ENCODE measurements at places on chromosomes 2 and 18.

- DNase-seq, result no peak
Observed at GRCh38 chr2:169225906-169226305, 136.4 kb downstream of the LRP2 start.

DNA sequence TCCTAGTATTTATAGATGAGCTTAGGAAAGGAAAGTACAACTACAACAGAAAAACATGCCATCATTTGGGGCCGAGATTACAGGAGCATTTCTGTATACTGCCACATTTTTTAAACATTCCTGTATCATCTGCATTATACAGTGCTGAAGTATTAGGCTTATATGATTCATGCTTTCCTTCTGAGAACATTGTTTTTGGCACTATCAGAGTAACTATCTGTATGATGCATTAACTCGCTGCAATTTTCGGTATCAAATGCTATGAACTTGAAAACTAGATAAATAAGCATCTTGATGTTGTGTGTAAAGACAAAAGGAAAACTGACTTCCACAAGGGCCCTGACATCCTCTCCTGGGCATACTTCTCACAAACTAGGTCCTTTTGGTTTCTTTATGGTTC lies 102.0 kb downstream of the RIT2 start:
- DNase-seq, result no peak

DNA sequence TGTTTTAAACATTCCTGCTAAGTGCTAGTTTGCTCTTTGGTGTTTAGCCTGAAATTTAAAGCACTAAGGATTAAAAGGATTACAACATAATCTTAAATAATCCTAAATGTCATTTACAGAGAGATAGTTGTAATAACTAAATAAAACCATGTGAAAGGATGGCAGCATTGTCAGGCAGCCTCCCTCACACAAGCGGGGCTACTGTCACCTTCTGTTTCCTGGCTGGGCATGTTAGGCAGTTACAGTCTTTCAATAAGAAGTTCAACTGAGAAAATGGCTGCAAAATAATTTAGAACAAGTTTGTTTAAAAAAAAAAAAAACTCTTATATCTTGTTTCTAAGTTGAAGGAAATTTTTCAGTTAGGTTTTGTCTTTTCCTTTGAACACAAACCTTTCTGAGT lies 124.9 kb downstream of the ARHGAP15 start:
- no peak for DNase-seq

DNA sequence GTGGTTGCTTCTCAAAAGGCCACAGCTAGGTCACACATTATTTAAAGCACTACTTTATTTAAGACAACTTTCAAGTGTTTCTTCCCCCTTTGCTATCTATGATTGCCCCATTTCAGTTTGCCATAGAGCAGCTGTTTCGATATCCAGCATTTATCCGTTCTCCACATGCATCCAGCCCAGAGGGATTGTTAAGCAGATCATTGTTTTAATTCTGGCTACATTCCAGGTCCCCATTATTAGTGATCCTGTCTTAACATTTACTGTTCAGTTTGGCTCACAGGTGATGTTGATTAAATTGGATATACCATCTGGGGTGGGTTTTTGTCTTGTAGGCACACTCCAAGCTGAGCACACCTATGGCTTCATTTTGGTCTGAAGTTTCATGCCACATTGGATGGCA lies 638.7 kb downstream of the ZEB2 start:
- no peak for DNase-seq

GRCh38 chr2:134259571-134259970 lies 5.7 kb downstream of the MGAT5 start:
- no peak for DNase-seq

GRCh38 chr2:167132906-167133555 lies 244.8 kb downstream of the XIRP2 start:
- no peak for DNase-seq

- no peak for DNase-seq
Observed at GRCh38 chr18:48085781-48086487, 155.5 kb upstream of the SMAD2 start.

DNA sequence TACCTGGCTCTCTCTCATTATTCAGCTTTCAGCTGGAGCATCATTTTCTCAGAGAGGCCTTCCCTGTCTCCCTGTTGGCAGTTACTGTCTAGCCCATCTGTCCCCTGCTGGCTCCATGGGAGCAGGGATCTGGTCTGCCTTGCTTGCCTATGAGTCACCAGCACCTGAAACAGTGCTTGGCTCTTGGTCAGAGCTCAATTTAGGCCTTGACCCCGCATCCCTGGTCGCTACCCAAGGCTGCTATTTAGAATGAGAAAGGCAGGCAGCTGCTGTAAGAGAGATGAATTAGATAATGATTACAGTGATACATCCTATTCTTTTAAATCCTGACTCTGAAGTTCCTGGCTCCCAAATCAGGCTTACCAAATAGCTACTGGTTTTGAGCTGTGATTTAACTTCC lies 32.9 kb downstream of the KCNE4 start:
- no peak for DNase-seq

GRCh38 chr2:143603035-143603655 lies 473.9 kb downstream of the ARHGAP15 start:
- no peak for DNase-seq

DNA sequence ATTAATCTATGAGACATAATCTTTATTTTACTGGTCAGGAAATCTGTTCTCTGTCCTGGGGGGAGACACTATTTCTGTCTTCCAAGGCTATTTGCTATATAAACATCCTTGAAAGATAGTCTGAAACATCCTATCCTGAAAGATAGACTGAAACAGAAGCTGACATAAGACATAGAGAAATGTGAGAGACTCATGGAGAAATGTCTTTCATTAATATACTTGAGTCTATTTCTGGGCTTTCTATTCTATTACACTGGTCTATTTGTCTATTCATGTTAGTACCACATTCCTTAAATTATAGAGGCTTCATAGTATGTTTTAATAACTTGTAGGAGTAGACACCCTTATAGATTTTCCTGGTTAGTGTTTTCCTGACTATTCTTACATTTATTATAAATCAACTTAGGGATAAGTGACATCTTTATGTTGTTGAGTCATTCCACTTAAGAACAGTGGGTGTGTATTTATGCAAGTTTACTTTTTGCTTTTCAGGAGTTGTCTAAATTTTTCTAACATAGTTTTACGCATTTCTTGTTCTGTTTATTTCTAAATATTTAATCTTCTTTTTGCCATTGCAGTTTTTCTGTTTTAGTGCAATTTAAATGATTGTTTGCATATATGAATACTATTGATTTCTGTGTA lies 244.9 kb upstream of the ZSWIM2 start:
- no peak for DNase-seq

DNA sequence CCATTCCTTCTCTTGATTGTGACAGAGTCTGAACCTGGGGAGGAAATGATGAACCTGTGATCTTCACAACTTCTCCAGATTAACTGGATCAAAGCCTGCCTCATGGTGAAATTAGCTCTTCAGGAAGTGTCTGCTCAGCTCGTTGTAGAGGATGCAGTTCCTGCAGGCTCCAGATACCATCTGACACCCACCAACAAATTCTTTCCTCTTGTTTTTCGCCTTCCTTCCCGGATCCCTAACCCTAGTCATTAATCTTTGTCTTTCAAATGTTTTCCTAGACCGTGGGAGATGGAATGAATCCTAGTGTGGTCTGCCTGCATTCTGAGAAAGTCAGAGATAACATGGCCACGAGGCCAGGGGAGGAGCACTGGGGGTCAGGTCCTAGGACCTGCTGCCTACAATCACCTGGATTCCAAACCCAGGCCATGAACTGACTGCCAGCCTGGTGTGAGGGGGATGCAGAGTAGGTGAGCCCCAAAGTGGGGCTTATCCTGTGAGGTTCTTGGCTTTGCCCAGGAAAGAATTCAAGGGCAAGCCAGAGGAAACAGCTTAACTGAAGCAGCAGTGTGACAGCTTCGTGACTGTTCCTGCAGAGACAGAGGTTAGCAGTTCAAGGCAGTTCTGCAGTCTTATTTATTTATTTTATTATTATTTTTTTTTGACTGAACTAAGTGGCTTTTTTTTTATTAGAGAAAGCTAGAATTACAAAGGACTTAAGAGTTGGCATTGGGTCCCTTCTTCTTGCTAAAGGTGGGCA lies 67.8 kb downstream of the DIPK1C start:
- DNase-seq, result no peak

- no peak for DNase-seq
Observed at GRCh38 chr2:160666154-160667060, 172.8 kb upstream of the RBMS1 start.

DNA sequence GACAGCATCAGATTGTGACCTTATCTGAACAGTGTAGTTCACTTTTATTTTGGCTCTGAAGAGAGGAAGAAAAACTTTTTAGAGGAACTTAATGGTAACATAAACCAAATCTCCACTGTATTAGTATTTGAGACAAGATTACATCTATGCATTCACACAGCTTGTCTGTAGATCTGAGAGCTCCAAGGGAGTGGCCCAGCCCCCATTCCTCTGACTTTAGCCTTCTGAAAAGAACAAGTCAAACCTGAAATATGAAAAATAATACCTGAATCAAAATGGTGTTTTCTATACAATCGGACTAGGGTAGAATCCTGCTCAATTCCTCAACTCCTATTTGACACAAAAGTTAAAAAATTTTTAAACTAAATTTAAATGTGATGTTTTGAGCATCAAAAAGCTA lies 23.1 kb downstream of the STARD7 start:
- no peak for DNase-seq

DNA sequence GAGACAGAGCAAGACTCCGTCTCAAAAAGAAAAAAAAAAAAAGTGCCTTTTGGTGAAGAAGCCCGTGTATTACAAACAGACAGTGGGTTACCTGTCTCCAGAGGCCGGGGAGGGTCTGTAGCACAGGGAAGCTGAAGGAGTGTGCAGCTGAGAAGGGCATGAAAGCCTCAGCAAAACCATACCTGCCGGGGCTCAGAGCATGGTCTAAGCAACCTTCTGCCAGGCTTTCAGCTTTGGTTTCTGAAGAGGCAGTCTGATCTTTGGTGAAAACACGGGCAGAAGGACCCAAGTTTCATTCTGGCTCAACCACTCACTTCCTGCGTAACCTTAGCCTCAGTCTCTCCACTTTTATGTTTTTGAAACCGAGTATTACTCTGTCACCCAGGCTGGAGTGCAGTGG lies 21.5 kb downstream of the SH2D6 start:
- no peak for DNase-seq

DNA sequence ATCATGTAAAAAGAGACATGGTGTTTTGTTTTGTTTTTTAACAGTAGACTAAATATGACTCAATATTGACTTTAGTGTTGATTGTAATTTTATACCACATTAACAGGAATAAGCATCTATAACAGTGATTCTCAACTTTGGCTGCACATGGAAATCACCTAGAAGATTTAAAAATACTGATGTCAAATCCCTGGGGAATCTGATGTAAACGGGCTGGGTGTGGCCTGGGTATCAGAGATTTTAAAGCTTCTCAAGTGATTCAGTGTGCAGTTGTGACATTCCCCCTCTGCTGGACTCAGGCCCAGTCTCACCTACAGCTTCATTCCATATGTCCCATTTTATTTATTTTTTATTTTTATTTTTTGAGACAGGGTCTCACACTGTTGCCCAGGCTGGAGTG lies 82.8 kb upstream of the ATP8B1 start:
- no peak for DNase-seq

- no peak for DNase-seq
Observed at GRCh38 chr2:54979321-54980044, 70.8 kb downstream of the RTN4 start.

GRCh38 chr2:31888550-31888949 lies 122.3 kb downstream of the MEMO1 start:
- no peak for DNase-seq

DNA sequence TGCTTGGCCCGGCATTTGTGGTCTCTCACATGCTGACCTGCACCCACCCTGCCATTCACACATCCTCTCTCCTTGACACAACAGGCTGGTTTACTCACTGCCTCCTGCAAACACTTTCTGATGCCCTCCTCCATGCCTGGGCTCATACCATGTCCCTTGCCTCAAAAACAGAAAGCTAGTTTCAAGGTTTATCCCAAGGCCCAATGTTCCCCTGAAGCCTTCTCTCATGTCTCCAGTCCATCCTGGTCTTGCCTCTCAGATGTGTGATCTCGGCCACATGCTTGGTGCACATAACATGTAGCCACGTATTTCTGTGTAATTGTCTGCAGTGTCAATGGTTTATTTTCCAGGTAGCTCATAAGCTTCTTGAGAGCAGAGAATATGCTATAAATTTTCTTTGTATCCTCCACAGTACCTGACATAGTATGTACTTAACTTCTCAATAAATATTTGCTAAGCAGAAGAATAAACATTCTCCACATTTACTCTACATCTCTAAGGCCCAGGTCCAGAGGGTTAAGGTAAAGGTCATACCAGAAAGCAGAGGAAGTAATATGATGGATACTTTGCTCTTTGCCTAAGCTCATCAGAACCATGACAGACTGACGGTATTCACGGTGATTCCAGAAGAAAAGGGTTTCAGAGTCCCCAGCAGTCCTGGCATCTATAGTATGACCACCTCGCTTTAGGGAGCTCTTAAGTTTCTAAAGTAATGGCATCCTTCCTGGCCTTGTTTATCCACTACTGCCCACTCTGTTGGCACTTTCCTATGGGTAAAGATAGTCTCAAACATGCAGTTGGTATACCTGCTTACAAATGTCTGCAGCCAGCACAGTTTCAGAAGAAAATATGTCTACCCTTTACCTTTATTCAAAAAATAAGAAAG lies 163.4 kb upstream of the ZFP36L2 start:
- no peak for DNase-seq

DNA sequence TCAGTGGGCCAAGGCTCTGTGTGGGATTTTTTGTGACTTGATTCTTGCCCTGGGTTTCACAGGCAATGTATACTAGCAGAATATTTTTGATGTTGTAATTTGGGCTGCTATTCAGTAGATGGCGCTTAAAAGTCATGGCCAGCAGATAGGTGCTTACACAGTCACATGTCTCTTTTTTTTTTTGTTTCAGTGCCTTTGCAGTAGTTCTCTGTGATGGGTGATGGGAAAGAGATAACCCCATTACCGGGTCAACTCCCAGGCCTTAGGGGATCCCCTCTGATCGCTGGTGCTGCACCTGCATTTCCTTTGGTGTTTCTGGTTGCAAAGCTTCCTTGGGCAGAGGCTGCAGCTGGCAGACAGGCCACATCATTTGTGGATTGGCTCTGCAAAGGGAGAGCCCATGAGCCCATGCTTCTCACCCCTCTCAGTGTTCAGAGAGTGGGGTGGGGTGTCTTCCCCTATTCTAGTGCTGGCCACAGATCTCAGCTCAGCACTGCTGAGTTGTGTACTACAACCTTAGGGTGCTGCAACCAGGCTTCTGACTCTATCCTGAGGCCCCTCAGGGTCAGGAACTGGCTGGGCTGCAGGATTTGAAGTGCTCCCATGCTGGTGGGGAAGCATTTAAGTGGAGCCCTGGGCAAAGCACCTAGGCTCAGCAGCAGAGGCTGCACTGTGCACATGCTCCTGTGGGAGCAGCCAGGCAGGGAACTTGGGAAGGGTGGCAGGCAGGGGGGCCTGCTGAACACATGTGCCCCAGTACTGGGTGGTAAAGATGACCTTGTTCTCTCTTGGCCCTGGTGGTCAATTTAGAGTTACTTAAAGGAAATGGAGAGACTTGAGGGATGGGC lies 219.8 kb upstream of the SPHKAP start:
- DNase-seq, result no peak

GRCh38 chr2:97792416-97792815 lies 79.0 kb downstream of the ZAP70 start:
- DNase-seq, result no peak
